Activated T-cell treated with anti-CD3 and anti-CD28 coated beads for 1 hour (primary cell): ENCODE measurements at places on chromosomes 2 and 18.

GRCh38 chr2:85975581-85975980 is 86.8 kb upstream of the ST3GAL5 start:
- no peak for DNase-seq

DNA sequence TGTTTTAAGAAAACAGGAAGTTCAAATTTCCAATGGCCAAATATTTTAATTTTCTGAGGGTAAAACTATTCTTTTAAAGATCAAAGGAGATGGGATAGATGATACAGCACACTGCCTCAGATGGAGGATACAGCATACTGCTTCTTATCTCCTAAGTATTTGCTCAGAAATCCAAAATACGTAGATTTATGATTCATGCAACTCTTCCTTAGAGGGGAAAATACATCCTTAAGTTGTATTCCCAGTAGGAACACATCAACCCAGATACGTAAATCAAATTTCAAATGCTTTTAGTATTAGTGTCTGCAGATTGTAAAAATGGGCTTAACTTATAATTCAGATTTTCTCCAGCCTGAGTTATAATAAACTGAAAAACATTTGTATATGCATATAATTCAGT is 235.2 kb downstream of the ZNF385B start:
- no peak for DNase-seq

DNA sequence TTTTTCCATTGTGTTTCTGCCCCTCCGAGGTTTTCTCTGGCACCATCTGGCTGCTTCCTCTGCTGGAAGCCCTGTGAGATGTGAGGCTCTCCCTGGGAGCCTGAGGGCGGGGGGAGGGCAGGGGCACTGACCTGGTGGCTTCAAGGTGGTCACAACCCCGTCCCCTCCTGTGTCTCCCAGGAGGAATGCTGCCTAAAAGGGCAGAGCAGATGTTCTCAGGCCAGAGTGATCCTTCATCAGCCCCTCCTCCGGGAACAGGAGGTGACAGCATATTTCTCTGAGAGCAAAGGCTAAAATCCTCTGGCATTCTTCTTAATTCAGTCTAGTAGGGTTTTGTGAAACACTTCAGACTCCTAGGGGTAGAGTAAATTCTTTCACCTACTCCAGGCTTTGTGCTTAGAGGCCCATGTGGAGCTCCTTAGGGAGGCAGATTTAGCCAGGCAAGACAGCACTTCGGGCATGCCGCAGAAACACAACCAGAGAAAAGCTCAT is 18.3 kb upstream of the GREB1 start:
- no peak for DNase-seq

DNA sequence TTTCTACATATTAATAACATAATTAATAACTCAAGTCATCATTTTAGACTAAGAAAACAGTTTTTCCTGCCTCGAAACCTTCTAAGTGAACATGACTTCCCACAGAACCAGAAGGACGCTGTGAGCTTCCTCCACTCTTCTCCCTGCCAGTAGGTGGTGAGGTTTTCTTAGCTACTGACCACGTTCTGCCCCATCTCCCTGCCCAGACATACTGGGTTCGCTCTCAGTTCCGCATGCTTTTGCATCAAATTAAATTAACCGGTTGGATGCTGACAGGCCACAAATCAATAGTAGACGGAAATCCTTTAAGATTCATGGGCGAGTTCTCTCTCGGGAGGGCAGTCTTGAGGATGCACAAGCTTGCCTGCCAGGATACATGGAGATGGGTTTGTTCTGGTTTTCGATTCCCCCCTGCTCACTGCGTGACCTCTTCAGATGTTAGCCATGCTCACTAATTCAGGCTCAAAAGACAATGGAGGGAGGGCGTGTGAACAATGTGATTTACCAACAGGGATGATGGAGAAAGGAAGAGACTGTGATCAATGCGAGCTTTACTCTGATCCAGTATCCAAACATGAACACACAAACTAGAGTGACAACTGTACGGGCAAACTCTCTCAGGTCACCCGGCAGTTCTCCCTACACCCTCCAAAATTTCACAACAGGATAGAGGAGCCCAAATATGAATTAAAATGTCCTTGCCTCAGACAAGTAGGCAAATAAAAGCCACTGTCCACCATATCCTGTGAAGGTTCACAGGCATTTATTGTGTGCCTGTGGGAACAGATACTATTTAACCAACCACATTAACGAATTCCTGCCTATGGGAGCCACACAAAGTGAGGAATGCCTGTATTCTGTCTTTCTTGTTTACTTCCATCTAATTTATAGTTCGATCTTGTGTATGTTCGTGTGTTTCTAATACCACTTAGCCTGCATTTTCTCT is 375.7 kb downstream of the EIPR1 start:
- DNase-seq = no peak

- DNase-seq = no peak
These were observed 36.8 kb downstream of the ST8SIA5 start for GRCh38 chr18:46720092-46720491.

GRCh38 chr2:107374249-107374648 is 452.4 kb upstream of the RGPD4 start:
- no peak for DNase-seq

DNA sequence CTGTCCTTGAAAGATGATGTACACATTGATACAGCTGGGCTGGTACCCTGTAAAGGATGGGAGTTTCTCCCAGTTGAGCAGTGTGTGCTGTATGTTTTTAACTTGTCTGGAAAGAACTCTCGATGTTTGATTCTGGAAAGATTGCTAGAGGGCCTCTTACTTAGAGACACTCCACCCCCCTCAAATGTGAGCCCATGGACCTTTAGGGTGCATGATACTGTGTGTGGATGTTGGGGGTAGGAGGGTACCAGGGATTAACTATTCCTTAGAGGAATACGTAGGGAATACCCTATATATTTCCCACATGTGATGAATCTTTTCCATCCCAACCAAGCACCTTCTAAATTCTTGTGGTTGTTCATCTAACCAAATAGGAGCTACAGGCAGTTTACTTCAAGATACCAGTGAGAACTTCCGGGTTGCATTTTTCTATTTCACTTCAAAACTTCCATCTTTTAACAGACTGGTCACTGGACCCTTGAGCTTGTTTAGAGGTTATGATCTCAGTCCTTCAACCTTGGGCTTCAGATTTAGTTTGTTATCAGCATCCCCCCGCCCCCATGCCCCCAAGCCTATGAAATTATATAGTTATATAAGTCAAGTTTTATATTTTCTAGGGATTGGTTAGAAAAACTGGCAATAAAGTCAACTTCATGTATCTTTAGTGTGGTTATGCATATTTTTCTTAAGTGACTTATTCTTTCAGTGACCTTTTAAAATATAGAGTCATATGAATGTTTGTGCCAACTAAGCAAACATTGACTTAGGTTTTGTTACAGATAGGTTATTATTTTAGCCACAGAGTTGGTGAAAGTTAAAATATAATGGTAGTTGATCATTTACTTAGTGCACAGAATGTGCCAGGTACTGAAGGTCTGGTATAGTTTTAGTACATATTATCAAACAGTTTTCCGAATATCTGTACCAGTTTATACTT is 18.2 kb downstream of the AFTPH start:
- no peak for DNase-seq

- DNase-seq = no peak
These were observed 402.4 kb upstream of the HS6ST1 start for GRCh38 chr2:128721096-128721495.

- DNase-seq = no peak
These were observed 158.5 kb upstream of the PID1 start for GRCh38 chr2:229429589-229429988.

GRCh38 chr2:224405841-224406370 is 4.0 kb upstream of the FAM124B start:
- no peak for DNase-seq

DNA sequence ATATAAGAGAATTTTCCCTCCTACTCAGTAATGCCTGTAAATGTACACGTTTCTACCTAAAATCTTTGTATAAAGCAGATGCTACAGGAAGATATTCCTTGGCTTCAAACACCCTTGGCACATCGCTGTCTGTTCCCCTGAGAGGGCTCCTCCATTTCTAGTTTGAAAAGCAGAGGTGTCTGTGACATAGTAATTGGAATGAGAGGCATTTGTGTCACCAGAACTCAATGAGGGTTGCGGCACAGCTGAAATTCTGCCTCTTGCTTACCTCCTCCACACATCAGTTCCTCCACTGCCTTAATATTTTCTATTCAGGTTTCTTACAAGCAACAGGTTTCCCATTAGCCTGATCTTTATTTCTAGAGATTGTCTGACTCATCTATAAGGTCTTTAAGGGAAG is 359.9 kb upstream of the DCC start:
- no peak for DNase-seq

- DNase-seq = no peak
These were observed 66.6 kb downstream of the MYOM1 start for GRCh38 chr18:3153107-3153704.

GRCh38 chr2:162219426-162219825 is 23.8 kb downstream of the FAP start:
- DNase-seq = no peak

DNA sequence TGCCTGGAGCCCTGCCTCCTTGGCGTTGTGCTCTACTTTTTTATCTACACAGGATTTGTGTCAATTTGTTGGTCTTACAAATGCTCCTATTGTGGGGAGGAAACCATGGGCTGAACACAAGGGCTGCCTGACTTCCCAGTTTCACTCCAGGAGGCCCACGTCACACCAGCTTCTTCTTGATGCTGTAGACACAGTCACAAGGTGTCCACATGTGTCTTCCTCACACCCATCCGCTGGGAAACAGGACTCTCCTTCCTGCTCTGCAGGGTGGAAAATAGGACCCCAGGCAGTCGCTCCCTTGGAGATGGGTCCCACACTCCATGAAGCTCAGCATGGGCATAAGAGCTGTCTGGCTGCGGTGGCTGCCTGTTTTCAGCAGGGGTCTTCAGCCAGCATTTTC is 468.2 kb downstream of the EPHA4 start:
- DNase-seq = no peak

DNA sequence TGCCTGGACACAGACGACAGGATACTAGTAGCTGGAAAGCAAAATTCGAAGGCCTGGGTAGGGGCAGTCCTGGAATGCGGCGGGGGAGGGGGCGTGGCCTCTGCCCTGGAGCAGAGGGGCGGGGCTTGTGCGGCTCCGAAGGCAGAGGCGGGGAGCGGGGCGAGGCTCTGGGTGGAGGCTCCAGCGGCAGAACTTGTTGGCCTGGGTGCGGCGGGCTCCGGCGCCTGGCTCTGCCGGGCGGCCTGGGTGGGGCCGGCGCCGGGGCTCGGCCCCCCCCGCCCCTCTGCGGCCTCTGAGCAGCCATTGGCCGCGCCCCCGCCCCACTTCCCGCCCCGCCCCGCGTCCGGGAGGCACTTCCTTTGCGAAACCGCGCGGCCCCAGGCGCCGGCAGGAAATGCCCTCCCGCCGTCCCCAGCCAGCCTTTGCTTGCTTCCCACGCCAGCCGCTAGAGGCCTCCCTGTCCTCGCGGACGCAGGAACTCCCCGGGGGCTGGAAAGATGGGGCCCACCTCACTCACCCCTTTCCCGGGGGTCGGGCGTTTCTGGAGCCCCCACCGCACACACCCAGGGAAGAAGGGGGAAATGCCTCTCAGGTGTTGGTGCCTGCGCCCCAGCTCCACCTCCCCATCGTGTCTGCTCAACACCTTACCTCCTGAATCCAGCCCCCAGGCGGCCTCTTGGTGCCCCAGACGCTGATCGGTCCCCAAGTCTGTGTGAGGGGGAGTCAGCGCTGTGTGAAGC is 6.7 kb downstream of the CTDSP1 start:
- peak; percentile 92 for DNase-seq

DNA sequence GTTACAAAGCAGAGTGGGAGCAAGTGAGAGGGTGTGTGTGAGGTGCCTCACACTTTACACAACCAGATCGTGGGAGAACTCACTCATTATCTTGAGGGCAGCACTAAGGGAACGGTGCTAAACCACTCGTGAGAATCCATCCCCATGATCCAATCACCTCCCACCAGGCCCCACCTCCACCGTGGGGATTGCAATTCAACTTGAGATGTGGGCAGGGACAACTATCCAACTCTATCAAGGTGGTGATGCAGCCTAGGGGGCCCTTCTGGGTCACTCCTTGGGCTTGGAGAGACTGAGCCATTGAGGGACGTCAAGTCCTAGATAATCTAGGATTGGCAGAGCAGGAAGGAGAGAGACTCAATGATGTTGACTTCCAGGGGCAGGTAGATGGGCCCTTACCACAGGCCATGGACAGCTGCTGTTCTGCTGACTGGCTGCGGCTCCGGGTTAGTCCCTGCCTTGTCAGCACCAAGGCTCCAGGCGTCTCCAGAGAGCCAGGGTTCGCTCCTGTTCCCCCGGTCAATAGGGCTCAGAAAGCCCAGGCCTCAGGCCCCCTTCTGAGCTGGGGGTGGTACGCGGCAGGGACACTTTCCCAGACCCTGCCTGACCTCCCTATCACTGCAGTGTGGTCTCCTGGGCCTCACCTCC is 193.2 kb upstream of the HS6ST1 start:
- no peak for DNase-seq

- no peak for DNase-seq
These were observed 96.5 kb downstream of the INO80D start for GRCh38 chr2:205989271-205990071.

DNA sequence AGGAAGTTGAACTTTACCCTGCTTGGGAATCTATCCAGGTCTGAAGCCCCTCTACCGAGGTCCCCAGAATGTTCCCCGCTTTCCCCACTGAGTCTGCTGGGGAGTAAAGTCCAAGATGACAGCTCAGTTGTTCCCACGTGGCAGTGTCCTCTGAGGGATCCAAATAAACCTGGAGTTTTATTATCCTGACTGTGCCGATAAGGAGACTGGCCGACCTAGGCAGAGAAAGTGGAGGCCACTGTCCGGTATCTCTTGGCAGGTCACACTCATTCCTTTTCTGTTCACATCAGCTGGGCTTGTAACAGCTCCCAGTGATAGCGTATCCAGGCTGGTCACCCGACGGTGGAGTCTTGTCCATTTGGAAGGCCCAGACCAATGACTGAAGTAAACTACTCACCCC is 27.5 kb upstream of the C18orf32 start:
- DNase-seq = no peak

GRCh38 chr2:184141866-184142265 is 456.5 kb upstream of the ZNF804A start:
- no peak for DNase-seq

GRCh38 chr2:146853741-146854444 is 990.9 kb upstream of the ACVR2A start:
- DNase-seq = no peak

DNA sequence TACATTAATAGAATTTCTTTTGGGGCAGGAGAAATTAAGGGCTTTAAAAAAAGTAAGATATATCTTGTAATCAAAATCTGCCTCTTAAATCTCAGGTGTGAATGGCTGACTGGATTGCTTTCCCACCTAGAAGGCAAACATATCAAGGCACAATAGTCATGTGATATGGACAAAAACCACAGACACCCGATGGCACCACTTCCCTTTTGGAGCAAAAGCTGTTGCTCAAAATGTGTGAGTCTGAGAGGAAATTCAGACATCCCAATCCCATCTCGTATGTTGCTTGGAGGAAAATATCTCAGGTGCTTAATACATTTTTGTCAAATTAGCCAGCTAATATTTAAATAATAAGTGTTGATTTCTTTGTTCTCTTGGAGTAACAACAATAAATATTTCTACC is 120.7 kb downstream of the KCNF1 start:
- no peak for DNase-seq
